ENCODE measurements at places on chromosomes 2 and 18. TPM values are rescaled to one million over a fixed set of nuclear protein-coding genes. Genes with fewer than 3 reads are reported as not detected.

DNA sequence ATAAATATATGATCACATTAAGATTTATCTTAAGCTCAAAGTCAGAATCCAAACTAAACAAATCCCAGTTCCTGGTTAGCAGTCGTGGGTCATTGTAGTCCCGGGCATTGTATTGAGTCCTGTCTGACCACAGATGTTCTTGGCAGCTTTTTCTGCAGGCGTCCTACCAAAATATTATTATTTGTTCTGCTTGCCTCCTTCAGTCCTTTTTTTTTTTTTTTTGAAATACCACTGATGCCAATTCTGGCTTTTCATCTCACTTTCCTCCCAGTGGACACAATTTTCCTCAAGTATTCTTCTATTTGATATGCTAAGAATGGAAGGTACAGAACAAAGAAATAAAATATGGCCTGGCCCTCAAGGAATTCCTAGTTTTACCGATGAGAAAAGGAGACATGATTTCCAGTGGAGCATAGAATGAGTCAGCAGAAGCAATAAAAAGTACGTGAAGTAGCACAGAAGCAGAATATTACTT, 151.6 kb downstream of the CSRNP3 start:
- DNase-seq = no peak

DNA sequence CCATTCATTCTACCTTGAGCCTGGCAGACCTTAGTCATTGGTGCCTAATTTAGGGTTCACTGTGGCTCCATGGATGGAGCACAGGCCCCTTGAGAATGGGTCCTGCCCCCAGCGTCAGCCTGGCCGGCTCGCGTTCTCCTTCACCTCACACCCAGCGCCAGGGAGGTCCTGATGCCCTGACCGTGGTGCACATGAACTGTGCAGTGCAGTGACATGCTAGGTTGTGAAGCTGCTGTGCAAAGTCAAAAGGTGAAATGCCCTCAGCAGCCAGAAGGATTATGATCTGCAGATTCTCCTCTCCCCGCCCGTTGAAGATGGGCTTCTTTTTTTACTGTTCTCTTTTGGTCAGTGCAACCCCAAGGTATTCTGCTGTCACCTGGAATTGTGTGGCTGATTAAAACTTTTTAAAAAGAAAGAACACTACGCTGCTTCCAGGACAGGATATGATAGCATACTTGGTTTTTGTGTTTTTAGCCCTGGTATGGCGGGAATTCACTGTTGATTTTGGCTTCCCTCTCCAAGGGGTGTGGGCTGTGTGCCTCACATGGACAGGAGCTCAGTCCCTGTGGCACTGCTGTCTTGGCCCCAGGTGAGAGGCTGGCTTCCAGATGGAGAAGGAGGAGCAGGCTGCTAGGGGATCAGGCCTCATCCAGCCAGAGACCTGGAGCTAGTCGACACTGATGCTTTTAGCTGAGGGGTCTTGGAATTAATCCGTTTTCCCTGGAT, 49.4 kb upstream of the MCFD2 start:
- DNase-seq = no peak

Gene ANKRD44
- 12.5 TPM for total RNA-seq

Gene AMER3
- 0.25 TPM for total RNA-seq

- DNase-seq = no peak
Measured at GRCh38 chr2:30325600-30326328, 94.4 kb downstream of the LBH start.

Gene ANKRD62
- total RNA-seq = 2.8 TPM

- DNase-seq = no peak
Measured at GRCh38 chr2:216159144-216159543, 50.0 kb downstream of the XRCC5 start.

- DNase-seq = no peak
Measured at GRCh38 chr18:36392164-36392978, 94.9 kb downstream of the FHOD3 start.

DNA sequence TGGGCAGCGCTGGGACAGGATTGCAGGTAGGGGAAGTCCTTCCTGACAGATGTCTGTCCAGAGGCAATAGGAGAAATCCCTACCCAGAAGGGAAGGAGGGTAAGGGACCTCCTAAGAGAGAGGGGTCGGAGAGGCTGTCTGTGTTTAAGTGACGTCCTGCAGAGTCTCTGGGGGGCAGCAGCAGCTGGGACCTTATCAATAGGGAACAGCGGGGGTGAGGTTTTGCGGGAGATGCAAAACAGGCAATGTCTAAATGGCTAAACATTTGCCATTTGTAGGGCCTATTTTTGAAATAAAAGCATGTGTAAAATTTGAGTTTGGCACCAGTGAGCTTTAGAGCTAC, 108.7 kb upstream of the HS6ST1 start:
- DNase-seq = no peak

GRCh38 chr18:73679941-73680712, 467.5 kb downstream of the FBXO15 start:
- DNase-seq = no peak

GRCh38 chr18:40608226-40608625, 1346.8 kb upstream of the PIK3C3 start:
- no peak for DNase-seq

Data from pancreas (tissue), 10 donors.